ENCODE measurements at places on chromosomes 4 and X.

GRCh38 chr4:17252131-17252530, 259.8 kb downstream of the QDPR start:
- no peak for DNase-seq

DNA sequence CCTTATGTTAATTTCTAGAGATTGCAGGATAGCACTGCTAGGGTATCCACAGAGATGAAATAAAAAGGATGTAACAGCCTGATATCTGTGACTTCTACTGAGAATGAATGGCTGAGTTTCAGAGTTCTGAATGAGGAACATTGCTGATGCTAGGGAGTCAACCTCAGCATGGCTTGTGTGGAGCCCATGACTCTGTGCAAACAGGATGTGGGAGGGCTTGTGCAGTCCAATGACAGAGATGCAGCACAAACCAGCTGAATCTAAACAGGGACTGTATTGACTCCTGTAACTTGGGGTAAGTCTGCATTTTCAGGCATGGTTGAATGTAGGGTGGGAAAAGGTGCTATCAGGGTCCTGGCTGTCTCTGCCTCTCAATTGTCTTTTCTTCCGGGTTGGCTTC, 5.3 kb upstream of the RASL11B start:
- DNase-seq = no peak

- DNase-seq = no peak
Measured at GRCh38 chrX:153935326-153935851, 552 bp upstream of the NAA10 start.

DNA sequence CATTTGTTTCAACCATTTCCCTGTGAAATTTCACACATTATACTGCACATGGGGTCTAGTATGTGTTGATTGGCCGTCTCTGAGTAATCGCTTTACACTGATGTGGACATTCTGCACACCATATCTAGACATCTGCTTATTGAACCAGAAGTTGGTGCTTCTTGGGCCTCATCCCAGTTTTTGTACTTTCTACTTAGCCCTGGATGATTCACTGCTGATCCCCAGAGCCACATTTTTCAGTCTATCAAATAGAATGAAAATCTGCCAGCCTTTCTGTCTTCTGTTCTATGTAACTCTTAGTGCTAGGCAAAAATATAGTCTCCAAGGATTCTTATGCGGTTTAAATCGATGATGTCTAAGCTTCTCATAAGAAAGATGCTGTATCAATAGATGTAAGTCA, 40.5 kb upstream of the RELL1 start:
- DNase-seq = peak; percentile 47

GRCh38 chr4:98314791-98315565, 53.8 kb downstream of the RAP1GDS1 start:
- no peak for DNase-seq

GRCh38 chr4:6710282-6710681, 617 bp upstream of the MRFAP1L1 start:
- no peak for DNase-seq

DNA sequence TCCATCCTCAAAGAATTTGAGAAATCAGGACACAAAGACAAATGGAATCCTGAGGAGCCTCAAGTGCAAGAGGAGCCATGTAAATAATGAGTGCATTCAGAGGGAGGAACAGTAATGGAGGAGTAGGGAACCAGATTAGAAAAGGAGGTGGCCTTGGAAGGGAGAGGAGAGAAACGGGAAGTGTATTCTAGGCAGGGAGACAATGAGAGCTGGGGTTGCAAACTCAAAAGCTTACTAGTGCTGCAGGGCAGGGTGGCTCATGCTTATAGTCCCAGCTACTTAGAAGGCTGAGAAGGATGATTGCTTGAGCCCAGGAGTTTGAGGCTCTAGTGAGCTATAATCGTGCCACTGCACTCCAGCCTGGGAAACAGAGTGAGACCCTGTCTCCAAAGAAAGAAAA, 113.2 kb upstream of the LSM6 start:
- no peak for DNase-seq

GRCh38 chr4:113684534-113685091, 76.9 kb downstream of the CAMK2D start:
- DNase-seq = peak; percentile 67

DNA sequence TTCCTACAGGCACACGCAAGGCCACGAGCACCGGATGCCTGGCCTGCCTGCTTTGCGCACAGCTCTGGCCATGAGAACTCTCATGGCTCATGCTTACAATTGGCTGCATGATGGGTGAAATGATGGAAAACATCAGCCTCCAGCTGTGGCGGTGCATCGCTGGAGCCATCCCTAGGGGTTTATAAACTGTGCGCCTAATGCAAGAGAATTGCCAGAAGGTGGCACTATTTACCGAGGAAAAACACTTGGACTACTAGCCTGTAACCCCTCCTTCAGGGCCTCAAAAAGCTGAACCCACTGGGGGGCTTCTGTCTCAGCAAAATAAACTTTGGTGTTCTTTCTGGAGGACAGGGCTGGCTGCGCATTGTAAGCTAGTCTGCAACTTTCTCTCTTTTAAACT, 51.9 kb downstream of the PHKA2 start:
- peak; percentile 53 for DNase-seq

GRCh38 chrX:22323541-22323940, 50.8 kb downstream of the CBLL2 start:
- peak; percentile 60 for DNase-seq

DNA sequence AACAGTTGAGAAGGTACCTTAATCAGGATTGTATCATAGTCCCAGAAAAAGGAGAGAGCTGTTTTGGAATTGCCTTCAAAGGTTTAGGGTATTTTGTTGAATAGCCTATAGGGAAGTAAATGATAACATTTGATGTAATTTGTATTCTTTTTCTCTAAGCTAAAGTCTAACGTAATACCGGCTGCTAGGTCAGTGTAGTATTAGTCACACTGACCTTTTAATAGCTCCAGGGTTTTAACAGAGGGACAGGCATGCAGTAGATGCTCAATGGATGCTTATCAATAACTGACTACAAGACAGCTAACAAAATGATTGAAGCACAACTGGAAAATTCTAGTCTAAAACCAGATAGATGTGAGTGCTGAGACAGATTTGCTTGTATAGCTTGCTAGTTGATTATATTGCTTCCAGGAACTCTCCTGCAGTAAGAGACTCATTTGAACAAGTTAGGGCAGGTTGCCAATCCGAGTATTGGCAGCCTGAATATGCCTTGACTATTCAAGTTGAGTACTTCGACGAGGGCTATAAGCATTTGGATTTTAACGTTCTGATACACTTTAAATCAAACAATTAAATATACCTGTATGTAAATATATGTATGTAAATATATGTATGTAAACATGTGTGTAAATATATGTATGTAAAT, 16.5 kb upstream of the PNPLA4 start:
- no peak for DNase-seq

All from foreskin fibroblast (primary cell).